ENCODE measurements at places on chromosomes 3 and 15.

DNA sequence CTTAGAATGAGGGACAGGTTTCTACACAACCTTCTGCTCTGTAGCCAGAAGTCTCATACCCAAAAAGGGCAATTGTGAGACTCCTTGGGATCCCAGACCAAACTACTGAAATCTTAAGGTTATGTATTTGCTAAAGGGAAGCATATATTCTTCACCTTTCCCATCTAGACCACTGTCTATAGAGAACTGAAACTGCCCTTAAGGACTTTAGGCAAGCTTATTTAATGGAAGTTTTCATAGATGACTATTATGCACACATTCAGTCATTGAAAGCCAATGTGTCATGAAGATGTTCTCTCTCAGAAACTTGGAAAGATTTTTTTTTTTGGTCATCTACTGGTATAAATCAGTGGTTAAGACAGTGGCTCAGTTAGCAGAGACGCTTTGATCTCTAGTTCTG, 365.3 kb downstream of the MCTP2 start:
- no peak for DNase-seq

DNA sequence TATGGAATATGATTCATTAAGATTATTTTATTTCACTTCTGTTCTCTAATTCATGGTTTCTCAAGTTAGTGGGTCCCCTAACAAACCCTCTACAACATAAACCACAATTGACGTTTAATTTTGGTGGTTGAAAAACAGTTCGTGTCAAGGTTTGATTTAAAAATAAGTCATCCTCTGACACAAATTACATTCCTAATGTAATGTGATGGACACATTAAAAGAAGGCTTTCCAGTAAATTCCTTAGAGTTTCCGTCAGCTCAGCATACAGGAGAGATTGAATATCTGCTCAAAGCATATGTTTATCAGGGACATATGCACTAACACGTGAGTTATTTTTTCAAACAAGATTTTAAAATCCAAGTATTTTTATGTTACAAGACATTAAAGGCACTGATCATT, 626.5 kb upstream of the ADAMTS9 start:
- DNase-seq, result no peak

DNA sequence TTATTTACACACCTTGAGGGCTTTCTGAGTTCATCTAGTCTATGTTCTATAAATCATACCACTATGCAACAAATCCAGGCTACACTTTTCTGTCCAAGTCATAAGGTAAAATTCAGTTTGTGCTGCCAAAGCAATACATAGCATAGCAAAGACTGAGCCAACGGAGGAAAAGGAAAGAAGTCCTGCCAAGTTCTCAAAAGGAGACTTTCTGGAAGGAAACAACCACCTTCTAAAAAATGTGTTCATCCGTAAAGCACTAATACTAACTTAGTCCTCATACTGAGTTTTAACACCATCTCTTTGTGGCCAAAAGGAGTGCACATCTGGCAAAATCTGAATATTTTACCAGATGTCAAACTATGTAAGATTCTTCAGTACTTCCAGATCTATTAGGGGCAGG, 620.2 kb downstream of the RBMS3 start:
- no peak for DNase-seq

GRCh38 chr3:80018375-80018774, 250.6 kb upstream of the ROBO1 start:
- DNase-seq, result no peak

- no peak for DNase-seq
These were observed 21.7 kb upstream of the SYN2 start for GRCh38 chr3:11982341-11982941.

DNA sequence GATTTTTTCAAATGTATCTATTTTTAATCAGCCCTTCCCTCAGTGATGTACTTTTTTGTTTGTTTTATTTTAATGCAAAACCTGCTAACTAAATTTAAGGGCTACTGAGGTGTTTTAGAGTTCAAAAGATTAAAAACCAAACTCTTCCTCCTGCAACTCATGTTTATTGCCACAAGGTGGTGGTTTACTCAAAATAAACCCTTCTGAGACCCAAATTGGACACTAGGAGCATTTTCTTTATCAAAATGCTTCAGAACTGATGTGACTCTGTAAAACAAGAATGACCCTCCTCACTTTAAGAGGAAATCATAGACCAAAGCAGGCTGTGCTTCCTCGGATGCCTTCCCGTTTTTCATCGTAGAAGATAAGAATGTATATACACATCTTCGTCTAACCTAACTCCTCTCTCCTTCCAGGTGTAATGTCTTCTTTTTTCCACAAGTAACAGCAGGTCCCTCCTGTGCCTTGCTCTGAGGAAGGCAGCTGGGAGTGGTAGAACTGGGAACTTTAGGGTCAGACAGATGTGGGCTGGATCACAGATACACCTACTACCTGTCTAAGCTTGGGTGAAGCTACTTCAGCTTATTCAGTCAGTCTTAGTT, 2.9 kb upstream of the NME9 start:
- no peak for DNase-seq

DNA sequence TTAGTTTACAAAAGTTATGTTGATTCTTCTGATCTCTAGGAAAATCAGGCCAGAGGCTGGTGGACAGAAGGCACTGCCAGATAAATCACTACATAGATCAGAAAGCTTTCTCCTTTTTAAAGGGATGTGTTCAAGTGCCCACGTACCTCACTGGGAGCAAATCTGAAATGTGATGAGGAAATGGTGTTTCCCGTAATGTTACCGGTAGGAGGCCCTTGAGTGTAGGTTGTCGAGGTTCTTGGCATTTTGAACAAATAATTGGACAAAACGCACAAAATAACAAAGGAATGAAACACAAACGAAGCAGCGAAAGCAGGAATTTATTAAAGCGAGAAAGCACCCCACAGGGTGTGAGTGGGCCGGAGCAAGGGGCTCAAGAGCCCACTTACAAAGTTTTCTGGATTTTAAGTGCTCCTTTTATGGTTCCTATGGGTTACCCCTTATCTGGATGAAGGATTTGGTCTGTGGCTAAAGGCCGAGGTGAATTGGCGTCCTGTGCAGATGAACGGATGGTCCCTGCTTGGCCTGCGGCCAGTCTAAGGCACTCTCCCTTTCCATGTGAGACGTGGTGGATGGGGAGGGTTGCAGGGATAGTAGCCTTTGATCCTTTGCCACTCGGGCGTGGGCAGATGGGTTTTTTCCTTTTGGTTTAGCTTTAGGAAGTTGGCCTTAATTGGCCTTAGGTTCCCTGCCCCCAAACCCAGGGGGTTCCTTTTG, 1.0 kb downstream of the SNX1 start:
- DNase-seq, result no peak

- DNase-seq, result no peak
These were observed 32.9 kb downstream of the ZBTB11 start for GRCh38 chr3:101643861-101644613.

DNA sequence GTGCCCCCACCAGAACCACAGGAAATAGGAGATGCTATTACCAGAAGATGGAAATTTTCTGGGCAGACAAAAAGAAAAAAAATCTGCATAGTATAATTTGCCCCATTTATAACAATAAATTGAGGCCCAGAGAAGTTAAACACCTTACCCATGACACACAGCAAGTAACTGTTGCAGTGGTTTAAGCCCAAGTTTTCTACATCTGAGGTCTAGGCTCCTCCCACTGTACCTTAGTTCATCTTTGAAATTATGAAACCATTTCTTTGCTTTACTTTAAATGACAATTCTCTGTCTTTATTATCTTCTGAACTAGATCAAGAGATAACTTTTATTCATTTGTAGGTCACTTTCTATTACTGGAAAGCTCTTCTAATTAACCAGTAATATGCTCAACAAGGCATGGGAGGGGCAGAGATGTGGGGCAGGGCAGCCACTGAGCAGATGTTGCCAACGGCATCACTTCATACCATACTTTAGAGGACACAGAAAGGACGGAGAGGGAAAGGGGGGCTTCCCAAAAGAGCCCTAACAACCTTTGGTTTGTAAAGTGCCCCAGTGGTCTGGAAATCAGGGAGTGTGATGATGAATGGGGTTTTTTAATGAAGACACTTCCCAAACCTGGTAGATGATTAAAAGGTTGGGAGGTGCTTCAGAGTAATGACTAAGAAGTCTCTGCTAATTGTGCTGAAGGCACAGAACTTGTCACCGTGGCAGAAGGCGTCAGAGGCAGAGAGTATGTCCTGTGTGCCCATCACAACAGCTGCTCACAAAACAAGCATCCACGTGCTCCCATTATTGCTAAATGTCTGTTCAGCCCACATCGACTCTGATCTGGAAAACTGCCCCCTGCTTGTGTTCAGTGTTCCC, 342.5 kb downstream of the SHQ1 start:
- DNase-seq, result no peak

GRCh38 chr3:12040902-12041301, 36.7 kb downstream of the SYN2 start:
- DNase-seq, result no peak

DNA sequence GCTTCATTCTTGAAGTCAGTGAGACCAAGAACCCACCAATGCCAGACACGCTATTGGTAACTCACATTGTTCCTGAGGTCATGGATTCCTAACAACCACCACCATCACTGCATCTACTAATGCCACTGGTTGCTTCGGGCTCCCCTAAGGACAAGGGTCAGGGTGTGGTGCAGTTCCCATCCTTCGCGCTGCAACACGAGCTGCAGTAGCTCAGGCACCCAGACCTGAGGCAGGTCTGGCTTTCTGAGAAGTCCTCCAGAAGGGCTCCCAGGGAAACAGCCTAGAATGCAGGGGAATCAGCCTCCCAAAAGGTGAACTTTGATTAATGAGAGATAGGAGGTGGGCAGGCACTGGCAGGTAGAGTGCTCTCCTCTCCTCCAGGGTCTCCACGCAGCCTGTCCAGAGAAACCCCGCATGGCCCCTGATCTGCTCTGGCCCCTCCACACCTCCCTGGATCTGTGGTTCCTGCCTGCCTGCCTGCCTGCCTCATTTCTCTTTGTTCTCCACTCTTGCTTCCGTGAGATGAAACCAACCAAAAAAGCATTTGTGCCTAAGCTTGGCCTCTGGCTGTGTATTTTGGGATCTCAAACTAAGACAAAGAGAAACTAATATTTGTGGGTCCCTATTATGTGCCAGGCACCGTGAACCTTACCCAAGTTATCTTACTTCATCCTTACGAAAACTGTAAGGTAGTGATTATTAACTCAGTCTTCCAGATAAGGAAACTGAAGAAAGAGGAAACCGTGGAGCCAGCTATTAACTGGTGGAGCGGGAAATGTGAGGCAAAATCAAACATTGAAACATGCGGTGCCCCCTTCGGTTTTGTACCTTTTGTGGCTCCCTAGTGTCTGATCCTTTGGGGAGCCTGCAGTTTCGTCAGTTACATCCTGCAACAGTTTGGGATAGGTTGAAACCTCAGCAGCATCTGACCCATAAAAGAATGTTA, 43.9 kb upstream of the USP3 start:
- no peak for DNase-seq

GRCh38 chr3:123082370-123083065, 15.7 kb downstream of the PDIA5 start:
- DNase-seq, result no peak

- no peak for DNase-seq
These were observed 78.8 kb downstream of the THRB start for GRCh38 chr3:24415824-24416223.

GRCh38 chr15:34038023-34038870, 757 bp downstream of the AVEN start:
- no peak for DNase-seq

DNA sequence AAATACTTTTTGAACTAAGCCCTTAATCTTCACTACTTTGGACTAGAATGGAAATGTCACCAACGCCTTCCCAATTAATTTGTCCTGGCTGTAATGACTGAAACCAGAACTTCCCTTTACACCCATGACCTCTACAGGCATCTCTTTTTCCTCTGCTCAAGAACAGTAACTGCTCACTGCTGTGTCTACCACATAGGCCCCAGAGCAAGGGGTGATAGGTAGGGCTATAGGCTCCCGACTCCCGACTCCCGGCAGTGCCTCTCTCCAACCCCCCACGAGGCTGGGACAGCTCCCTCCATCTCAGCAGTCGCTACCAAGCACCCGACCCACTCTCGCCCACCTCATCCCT, 384 bp upstream of the LEKR1 start:
- DNase-seq, result no peak

DNA sequence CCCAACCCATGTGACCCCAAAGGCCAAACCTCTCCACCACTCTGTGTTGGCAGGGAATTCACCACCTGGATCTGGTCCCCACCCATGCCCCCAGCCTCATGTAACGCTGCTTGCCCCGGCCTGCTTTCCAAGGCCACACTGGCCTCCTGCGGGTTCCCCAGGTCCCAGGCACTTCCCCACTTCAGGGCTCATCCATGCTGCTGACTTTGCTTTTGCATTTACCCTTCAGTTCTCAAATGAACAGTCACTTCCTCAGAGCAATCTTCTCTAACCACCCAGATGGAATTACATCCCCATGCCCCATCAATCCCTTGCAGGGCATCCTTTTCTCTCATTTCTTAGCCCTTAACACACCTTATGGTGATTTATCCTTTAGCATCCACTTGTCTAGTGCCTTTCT, 9.2 kb downstream of the DAPK2 start:
- no peak for DNase-seq

DNA sequence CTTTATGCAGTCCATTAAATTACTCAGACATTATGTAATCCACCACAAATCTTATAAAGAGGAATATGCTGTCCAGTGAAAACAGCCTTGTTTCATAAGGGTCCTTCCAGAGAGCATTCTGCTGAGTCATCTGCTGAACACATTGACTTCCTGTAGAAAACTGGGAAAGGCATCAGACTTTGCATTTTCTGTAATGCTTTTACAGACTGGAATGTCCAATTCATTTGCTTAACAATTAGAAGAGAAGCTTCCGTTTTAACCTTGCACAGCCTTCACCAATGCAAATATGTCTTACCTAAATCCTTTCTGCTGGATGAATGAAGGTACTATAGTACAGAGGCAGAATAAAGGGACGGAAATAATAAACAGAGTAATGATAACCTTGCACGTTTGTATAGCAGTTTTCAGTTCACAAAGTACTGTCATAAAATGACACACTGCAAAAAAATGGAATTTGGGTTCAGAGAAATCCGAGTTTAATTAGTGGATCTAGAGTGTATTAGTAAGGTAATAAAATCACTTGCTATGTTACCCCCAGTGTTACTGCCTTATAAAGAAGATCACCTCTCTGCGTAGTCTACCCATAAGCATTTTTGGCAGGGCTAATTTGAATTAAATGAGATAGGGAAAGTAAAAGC, 301.5 kb downstream of the PYDC2 start:
- no peak for DNase-seq

GRCh38 chr3:38111201-38111600, 25.7 kb downstream of the ACAA1 start:
- DNase-seq, result no peak

- DNase-seq, result no peak
These were observed 30.6 kb downstream of the CRTAP start for GRCh38 chr3:33144433-33144832.

GRCh38 chr3:14406766-14407165, 4.4 kb downstream of the SLC6A6 start:
- no peak for DNase-seq

GRCh38 chr3:71655061-71655460, 70.1 kb downstream of the EIF4E3 start:
- DNase-seq, result no peak

GRCh38 chr3:106491796-106492195, 623.0 kb upstream of the CBLB start:
- no peak for DNase-seq

All from cortex of kidney (tissue), 1 donor.